ENCODE measurements at places on chromosomes 4 and X.

DNA sequence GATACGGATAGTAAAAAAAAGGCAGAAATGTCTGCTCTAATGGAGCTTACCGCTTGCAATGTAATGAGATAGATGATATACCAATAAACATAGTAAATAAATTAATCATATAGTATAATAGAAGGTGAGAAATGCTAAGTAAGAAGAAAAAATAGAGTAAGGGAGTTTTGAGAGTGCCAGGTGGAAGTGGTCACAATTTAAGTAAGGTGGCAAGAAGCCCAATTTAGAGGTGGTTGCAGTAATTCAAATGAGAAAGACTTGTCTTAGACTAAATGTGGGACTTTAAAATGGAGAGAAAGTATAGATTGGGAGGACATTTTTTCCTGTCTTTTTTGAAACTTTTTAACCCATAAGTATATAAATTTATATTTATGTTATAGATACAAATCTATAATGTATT lies 26.0 kb downstream of the TBC1D19 start:
- no peak for DNase-seq

- no peak for DNase-seq
These were observed 763.4 kb downstream of the PCDH18 start for GRCh38 chr4:136768925-136769275.

- DNase-seq: no peak
These were observed 18.5 kb downstream of the UVSSA start for GRCh38 chr4:1365271-1366178.

- DNase-seq: no peak
These were observed 80.8 kb upstream of the MAB21L2 start for GRCh38 chr4:150501009-150501727.

- DNase-seq: no peak
These were observed 98.2 kb downstream of the ARHGAP10 start for GRCh38 chr4:147830102-147830463.

DNA sequence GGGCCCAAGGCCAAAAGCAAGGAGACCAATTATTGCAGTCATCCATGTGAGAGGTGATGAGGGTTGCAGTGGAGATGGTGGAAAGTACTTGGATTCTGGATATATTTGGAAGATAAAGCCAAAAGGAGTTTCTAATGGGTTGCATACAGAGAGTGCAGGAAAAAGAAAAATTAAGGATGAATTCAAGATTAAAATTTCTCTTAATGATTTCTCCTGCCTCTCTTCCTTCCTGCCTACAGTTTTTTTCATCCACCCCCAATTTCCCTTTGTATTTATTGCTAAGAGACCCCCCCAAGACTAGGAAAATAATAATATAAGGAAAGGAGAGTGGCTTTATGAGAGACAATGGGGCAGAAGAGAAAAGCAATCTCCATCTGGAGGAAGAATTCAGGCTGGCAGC lies 8.6 kb upstream of the FGF5 start:
- no peak for DNase-seq

DNA sequence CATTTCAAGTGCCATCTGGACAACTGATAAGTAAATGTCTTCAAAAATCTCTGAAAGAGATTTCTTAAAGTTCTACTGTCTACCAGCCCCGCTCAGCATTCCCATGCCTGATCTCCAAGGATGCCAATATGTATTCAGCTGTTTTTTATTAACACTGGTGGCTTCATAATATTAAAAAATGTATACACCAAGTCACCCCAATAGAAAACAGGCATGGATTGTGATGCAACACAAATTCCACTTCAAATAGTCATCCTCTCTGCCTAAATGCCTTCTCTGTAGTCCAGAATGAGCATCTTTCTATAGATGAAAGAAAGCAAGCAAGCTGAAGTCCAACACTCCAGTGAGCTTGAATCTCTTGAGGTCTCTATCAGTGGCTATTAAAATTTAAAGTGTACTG lies 152.2 kb upstream of the PPARGC1A start:
- no peak for DNase-seq

DNA sequence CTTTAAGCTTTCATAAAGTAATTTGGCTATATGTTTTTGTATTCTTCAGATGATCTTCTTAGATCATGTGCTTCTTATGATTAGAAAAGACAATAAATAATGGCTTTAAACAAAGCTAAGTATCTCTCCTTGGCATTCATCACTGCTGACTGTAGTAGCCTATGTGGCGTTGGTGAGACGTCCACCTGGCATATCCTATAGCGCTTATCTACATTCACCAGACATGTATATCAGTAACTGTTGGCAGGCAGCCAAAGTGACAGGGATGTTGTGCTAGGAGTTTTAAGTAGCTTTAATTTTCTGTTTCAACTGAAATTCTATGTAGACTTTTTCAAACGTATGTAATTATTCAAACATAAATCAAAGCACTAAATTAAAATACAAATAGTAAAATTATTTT lies 276.4 kb downstream of the IL15 start:
- no peak for DNase-seq

GRCh38 chr4:107863850-107864371 lies 39.2 kb downstream of the SGMS2 start:
- no peak for DNase-seq

DNA sequence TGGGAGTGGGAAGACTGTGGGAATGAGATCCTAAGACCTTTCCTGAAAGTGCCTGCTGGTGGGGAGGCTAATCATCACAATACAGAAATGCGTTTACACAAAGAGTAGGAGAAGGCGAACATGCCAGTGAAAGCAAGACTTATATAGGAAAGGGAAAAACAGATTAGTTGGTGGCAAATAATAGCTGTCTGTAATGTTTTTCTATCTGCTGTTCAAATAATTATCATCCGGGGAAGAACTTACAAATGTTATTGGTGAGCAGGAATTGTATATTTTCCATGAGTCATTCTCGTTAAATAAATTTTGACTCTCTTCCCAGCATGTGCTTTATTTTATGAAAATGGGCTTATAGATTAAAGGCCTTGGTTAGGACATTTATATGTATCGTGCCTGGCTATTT lies 196.5 kb downstream of the ARHGAP10 start:
- no peak for DNase-seq

DNA sequence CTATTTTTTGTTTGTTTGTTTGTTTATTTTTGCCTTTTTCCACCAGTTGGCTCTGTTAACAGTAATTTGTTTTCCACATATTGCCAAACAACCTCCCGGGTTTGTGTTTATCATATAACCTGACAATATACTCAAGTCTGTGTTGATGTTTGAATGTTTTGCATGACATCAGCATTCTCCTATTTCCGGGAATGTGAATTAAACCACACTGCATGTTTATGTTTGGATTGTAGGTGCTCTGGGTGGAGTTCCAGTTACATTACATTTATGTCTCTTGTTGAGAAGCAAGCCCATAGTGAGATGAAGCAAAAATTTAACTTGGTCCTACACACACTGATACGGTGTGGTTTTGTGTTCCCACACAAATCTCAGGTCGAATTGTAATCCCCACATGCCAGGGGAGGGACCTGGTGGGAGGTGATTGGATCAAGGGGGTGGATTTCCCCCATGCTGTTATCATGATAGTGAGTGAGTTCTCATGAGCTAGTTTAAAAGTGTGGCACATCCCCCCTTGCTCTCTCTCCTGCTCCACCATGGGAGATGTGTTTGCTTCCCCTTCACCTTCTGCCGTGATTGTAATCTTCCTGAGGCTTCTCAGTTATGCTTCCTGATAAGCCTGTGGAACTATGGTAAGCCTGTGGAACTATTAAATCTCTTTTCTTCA lies 54.4 kb upstream of the CLNK start:
- no peak for DNase-seq

DNA sequence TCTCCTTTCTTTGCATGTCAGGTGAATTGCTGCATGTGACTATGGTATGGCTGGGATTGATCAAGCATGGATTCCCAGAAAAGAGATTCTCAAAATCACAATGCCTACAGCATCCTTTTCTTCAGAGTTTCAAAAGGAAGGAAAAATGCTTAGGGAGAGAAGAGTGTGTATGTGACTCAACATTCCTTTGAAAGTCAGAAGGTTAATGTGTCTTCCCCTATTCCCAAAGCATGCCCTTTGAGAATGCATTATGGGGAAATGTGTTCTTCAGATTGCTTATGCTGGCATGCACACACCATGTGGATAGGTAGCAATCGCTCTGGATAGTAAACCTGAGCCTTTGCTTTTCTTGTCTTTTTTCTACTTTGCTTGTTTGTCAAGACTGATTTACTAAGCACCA lies 78.5 kb downstream of the ELOVL6 start:
- DNase-seq: no peak

- no peak for DNase-seq
These were observed 8.1 kb upstream of the LINC00632 start for GRCh38 chrX:140701480-140701879.

GRCh38 chr4:114040319-114041116 lies 61.1 kb upstream of the ARSJ start:
- DNase-seq: no peak

GRCh38 chrX:133598601-133599335 lies 183.5 kb upstream of the GPC4 start:
- DNase-seq: no peak

- DNase-seq: no peak
These were observed 30.5 kb downstream of the RHOH start for GRCh38 chr4:40227284-40227683.

DNA sequence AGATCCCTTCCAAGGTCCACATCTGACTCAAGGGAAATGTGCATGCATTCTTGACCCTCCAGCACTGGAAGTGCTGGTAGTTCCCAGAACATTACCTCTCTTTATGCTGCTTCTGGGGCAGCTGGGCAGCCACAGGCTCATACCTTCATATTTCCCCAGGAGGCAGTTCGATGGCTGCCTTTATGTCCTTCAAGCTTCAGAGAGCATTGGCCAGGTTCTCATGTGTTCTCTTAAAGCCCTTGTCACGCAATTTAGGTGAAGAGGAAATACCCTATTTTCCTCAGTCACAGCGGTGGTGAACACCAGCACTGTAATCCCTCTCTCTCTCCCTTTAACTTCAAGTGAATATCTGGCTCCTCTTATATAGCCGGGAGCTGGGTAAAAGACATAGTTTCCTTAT lies 134.3 kb downstream of the MID1IP1 start:
- DNase-seq: no peak

DNA sequence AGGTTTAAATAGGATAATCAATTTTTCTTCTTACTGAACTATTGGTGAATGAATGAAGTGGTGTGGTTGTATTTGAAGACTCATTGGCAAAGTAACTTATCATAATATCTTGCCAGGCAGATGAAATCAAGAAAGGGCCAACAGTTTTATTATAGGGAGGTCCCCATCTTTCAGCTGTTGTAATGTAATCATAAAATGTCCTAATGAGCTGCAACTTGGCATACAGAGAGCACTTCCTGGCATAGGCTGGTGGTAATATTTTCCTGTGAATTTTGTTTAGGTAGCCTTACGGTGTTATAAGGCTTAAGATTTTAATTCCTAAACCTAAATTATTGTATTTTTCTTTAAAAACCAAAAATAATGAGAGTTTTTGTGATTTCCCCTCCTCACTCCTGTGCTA lies 17.5 kb downstream of the FHIP1A start:
- DNase-seq: no peak

DNA sequence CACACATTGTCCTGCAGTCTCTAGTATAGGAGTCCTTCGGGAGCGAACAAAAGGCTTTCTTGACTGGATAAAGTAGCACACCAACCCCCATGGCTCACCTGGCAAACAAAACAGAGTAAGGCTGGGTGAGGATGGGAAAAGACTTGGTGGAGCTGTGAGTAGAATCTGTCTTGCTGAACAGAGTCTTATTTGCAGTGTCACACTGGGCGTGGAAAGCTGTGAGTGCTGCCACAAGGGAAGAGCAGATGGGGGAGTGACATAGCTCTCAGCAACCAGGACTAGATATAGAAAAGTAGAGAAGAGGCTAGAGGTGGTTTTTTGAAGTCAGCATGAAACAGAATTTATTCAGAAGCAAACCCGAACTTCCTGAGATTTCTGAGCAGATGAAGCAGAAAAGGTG lies 137.2 kb upstream of the ESX1 start:
- DNase-seq: no peak
